ENCODE measurements at places on chromosomes 12 and 14.

DNA sequence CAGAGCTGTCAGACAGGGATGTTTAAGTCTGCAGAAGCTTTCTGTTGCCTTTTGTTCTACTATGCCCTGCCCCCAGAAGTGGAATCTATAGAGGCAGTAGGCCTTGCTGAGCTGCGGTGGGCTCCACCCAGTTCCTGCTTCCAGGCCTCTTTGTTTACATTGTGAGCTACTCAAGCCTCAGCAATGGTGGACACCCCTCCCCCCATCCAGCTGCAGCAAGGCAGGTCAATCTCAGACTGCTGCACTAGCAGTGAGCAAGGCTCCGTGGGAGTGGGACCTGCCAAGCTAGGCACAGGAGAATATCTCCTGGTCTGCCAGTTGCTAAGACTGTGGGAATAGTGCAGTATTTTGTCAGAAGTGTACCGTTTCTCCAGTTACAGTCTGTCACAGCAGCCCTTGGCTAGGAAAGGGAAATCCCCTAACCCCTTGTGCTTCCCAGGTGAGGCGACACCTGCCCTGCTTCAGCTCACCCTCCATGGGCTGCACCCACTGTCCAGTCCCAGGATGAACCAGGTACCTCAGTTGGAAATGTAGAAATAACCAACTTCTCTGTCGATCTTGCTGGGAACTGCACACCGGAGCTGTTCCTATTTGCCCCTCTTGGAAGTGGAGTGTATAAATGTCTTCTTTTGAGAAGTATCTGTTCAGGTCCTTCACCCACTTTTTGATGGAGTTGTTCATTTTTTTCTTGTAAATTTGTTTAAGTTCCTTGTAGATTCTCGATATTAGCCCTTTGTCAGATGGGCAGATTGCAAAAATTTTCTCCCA is 213.5 kb upstream of the SLC38A2 start:
- no peak for DNase-seq

GRCh38 chr12:106022568-106023012 is 116.2 kb downstream of the NUAK1 start:
- DNase-seq: no peak

DNA sequence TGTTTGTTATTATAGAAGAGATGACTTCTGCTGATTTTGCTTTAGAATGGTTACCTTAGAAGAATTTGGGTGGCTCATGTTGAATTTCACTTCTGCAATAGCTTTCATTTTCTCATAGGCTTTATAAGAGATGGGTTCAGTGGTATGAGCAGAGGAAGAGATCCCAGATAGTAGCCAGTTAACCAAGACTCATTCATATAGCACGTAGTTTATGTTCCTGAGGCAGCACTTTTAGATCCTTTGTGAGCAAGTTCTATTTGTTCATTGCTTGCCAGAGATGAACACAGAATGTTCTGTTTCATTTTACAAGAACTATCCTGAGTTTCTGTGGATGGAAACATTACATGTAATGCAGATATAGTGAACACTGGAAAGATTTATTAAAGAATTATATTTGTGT is 32.2 kb downstream of the RAB21 start:
- no peak for DNase-seq

DNA sequence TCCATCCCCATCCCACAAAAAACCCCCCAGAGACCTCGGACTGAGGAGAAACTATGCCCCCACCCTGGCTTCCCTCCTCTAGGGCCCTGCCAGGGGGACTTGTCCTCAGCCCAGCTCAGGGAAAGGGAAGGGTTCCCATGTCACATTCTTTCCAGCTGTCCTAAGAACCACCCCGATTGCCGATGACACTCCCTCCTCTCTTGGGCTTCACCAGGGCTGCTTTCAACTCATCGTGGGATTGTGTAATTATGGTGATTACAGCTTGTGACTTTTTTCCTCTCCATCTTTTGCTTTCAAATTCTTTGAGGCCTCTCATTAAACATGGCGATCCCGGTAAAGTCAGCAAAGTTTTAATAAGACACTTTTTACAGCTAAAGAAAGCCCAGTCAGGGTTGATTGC is 344.0 kb downstream of the DPF3 start:
- DNase-seq: no peak

- no peak for DNase-seq
Observed at GRCh38 chr12:104026841-104027599, 23.0 kb downstream of the GLT8D2 start.

DNA sequence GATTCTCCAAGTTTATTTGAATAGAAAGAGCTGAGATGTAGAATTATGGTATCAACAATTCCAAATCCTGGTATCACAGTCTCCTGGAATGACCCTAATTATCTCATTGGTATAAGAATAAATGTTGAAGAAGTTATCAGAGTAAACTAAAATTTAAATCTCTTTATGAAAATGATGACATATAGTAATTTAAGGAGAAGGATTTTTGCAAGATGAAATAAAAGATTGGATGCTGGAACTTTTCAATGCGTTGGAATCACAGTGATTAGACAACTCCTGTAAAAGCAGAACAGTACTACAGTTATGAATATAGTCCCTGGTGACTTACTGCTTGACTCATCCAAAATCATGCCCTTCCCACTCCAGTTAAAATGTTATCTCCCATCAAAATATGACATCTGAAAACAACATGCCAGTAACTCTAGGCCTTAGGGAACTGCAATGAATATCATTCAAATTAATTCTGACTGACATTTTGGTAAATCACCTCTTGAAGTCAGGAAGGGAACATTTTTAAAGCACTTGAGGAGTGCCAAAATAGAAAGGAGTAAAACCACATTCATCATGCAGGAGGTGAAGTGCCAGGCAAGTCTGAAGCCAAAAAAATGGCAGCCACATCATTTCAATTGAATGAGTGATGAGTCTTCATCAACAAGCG is 197.8 kb upstream of the PRKD1 start:
- no peak for DNase-seq

- no peak for DNase-seq
Observed at GRCh38 chr14:50835280-50835679, 4.3 kb upstream of the NIN start.

GRCh38 chr12:24678436-24678835 is 270.5 kb downstream of the BCAT1 start:
- no peak for DNase-seq

- DNase-seq: no peak
Observed at GRCh38 chr14:55412676-55413075, 1.0 kb upstream of the ATG14 start.

- DNase-seq: no peak
Observed at GRCh38 chr12:5808981-5809380, 136.1 kb downstream of the ANO2 start.

DNA sequence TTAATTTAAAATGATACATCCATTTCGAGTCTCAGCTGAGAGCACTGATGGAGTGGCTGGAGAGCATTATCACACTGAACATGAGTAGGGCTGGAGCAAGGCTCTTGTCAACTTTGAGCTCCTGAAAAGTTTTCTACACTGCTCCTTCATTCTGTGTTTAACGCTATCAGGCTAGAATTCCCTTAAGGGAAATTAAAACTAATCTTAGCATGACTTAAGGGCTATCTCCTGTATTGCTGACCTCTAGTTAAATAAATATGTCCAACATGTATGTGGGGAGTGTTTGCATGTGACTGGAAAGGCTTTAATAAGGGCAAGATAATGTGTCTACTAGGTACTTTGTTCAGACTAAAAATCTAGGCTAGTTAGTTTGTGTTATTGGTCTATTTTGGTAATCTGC is 116.7 kb upstream of the CAND1 start:
- DNase-seq: no peak

DNA sequence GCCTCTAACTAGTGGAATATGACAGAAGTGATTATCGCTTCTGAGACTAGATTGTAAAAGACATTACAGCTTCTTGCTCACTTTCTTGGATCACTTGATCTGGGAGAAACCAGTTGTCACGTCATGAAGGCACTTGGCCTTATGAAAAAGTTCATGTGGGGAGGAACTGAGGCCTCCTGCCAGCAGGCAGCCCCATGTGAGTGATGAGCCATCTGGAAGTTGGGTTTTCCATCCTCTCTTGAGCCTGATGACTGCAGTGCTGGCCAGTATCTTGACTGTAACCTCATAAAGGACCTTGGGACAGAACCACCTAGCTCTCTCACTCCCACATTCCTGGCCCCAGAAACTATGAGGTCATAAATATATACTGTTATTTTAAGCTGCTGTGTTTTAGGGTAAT is 28.0 kb downstream of the TTLL5 start:
- DNase-seq: no peak

DNA sequence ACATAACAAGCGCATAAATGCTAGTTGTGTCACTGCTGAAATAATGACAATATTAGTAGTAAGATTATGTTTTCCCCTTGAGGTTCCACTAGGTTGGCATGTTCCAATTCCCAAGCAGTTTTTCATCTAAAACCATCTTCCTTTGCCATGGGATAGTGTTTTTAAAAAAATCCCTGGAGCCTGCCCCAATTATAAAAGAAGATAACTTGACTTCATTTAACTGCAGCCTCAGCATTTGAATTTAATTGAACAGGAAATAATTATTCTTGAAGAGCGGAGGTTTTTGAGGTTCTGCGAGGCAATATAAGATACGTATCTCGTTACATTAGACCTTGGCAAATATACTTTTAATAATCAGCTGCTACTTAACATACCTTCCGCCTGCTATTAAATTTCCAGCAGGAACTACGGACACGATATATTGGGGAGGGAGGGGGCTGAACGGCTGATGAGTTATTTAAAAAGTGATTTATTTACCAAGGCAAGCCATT is 65.2 kb upstream of the HSPB8 start:
- DNase-seq: no peak

DNA sequence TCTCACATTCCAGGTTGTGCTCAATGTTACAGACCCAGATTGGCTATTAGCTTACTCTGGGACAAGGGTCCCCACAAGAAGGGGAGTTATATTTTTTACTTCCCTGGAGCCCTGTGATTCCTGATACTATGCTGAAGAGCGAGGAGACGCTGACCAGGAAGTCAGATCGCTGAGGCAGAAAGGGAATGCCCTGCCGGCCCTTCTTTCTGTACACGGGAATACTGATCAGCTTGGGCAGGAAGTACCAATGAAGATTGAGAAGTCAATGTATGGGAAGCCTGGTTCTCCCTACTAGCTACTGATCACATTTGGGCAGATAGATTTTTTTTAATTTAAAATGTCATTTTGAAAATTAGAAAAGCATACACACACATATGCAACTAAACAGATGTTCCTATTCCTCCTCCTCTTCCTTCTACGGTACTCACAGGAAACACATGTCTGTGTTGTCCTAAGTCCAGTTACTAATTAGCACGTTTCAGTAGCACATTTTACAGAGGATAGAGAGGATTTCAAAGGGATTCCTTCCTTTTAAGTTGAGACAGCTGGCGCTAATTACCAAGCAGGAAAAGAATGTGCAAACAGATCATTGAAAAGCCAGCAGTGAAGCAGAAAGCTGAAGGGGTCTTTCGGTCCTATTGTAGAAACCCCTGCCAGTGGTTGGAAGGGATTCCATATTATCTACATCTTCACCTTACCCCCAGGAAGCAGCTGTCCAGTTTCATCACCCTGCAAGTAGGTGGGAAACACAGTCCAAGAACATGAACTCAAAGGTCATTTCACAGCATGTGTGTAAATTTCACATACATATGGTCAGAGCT is 292.4 kb downstream of the DUSP6 start:
- peak; percentile 50 for DNase-seq

DNA sequence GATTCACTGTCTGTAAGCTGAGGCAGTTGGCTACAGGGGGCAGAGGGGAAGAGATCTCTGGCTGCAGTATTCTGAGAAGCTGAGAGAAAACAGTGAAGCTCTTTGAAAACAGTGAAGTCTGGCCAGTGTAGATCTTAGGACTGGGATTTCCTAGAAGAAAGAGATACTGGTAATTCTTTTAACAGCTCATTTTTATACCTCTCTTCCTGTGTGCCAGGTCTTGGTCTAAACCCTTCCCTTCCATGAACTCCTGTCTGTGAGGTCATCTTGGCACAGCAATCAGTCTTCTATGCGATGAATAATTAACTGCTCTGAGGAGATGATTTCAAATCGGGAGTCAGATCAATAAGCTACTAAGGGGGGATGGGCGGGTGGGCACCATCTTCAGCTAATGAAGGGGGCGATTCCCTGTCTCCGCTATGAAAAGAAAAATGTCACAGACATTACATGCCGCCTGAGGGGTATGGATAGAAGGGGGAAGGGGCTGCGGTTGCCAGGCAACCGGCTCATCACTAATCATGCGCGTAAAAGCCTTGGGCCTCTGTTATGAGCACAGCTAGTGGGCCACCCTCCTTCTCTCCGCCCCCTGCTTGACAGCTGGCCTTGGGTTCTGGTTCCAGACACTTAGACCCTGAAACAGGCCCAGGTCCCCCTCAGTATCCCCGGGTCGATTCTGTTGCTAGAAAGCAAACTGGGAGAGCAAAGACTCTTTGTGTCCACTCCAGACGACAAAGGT is 75.3 kb upstream of the CEP83 start:
- peak; percentile 43 for DNase-seq

DNA sequence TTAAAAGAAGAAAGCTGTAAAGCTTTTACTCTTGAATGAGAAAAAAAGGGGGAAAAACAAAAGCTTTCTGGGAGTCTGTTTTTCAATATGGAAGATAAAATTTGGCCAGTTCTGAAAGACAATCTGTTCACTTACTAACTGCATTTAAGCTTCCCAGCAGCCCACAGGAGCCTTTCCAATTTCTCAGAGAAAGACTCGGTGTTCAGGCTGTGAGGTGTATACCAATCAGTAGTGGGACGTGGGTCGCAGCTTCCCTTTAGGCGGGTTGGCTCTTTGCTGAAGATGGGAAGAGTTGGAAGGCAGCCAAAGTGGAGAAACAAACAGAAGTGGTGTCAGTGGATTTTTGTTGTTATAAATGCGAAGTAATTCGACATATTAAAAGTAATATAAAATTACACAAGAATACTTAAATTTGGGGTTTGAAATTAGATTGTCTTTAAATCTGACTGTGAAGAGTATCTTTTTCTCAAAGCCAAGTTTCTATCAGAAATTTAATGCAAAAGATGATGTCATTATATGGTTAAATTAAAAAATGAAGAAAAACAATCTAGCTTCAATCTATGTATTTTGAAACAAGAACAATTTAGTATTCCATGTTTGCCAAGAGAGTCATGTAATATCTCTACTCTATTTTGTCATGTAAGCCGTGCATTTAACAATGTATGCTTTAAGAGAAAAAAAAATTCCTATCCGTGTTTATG is 590.2 kb upstream of the ATXN7L3B start:
- DNase-seq: no peak

DNA sequence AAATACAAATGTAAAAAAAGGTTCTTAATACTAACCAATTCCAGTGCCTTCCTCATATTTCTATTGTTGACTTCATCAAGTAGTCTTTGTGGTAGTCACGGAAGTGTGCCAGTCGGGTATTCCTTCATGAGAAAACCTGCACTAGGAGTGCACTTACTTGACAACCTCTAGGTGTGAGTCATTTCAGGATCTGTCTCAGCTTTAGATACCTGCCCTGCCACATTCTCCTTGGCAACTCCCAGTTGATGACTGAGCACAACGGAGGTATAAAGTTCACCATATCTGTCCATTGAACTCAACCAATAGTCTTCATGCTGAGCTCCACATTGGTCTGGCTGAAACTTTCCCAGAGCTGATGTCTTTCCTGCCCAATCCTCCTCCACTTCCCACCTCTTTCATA is 215.7 kb downstream of the SYT10 start:
- DNase-seq: no peak

DNA sequence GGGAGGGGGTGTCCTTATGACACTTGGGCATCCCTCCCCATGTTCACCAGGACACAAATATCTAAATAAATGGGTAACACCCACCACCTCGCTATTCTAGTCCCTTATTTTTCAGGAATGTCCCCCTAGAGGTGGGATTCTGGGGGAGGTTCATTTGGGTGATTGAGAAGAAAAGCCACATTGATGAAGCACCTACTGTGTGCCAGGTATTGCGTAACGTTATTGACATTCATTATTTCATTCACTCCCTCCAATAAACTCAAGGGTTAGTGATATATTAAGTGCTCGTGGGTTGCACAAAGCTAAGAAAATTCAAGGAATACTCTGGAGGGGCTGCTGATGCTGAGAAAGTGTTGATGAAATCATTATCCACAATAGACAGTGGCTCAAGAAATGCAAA is 92.5 kb upstream of the NOS1 start:
- DNase-seq: no peak

Measured in NCI-H1417 treated with DMSO at 0.1 percent for 48 hours (cell line).